ENCODE measurements at places on chromosomes 4 and X.
A peak's percentile ranks its signal among the peaks of the same experiment; 100 is the strongest.

DNA sequence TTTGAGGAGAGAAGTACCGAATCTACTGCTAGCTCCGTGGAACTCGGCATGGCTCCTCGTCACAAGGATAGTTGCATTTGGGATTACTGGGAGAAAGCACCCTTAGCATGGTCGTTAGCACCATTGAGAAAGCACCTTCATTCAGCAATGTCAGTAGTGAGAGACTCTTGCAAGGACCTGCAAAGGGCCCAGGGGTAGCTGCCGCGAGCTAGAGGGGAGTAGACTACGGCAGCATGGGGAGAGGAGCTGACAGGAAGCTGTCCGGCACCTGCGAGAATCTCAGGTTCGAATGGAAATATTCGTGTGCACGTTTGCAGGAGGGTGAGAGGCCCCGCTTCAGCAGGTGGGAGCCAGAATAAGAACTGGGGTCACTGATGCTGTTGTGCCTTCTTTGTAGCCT is 20.2 kb downstream of the TLR10 start:
- DNase-seq: no peak

DNA sequence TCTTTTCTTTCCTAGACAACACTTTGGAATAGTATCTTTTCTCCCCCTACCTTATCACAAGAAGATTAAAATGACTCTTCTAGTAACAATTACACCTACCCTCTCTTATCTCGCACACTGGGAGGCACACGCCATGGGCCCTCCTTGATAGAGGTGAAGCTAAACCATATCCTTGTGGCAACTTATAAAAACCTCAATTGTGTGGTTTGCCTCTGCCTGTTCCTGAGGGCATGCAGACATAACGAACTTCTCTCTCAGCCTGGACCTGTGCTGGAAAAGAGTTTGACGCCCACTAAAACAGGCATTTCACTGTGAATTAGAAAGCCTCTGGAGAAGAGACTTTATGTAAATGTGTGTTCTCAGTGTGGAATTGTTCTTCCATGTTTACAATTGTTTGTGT is 141.2 kb downstream of the NDST3 start:
- no peak for DNase-seq

DNA sequence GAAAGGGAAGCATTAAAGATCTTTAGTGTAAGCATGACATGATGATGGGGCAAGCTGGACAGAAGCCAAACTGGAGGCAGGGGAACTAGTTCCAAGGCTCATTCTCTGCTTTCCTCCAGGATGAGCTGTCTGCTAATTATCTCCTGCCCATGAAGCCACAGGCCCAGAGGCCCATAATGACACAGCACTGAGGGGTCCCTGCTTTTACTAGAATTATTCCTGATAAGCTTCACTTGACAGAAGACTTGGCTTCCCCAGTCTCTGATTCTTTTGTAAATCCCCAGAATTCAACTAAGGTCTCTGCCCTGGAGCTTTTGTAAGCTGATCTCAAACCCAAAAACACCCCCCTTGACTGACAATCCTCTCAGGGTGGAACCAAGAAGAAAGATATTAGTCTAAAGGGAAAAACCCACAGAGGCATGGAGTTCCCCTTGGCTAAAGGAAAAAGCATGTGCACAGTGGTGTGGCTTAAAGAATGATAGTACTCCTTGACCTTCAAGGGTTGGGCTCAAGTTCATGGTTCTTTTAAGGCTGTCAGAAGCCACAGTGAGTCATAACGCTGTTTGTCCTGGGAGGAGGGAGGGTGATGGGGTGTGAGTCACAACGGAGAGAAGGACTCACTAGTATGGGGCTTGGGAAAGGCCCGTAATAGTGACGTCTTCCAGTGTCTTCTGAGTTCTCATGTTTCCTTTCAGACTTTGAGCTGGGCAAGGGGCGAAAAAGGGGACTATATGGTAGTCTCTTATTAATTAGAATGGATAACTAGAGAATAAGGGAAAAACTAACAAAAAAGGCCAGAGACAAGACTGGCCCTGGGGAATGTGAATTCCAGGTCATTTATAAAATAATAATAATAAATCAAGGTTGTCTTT is 146.0 kb upstream of the CPEB2 start:
- peak; percentile 25 for DNase-seq

- DNase-seq: no peak
These were observed 307.4 kb downstream of the DCHS2 start for GRCh38 chr4:154184238-154184637.

- DNase-seq: peak; percentile 96
These were observed at the start of the genes ABCE1 and ANAPC10 for GRCh38 chr4:145097821-145098674. ABCE1 (plus strand) TSS chr4:145098311; CDS start chr4:145104413, 6,102 bp downstream. ANAPC10 (minus strand) TSS chr4:145098196; CDS start chr4:145096099, 2,097 bp downstream.

GRCh38 chr4:117784266-117784665 is 250.0 kb upstream of the NDST3 start:
- no peak for DNase-seq

GRCh38 chrX:22686138-22686541 is 313.6 kb upstream of the DDX53 start:
- no peak for DNase-seq

- DNase-seq: no peak
These were observed 157.6 kb downstream of the EMCN start for GRCh38 chr4:100360211-100360610.

Data from CD4-positive, alpha-beta T cell treated with Interleukin-4 for 1 hour (primary cell).